ENCODE measurements at places on chromosomes 16 and 17.
A peak's percentile ranks its signal among the peaks of the same experiment; 100 is the strongest.

DNA sequence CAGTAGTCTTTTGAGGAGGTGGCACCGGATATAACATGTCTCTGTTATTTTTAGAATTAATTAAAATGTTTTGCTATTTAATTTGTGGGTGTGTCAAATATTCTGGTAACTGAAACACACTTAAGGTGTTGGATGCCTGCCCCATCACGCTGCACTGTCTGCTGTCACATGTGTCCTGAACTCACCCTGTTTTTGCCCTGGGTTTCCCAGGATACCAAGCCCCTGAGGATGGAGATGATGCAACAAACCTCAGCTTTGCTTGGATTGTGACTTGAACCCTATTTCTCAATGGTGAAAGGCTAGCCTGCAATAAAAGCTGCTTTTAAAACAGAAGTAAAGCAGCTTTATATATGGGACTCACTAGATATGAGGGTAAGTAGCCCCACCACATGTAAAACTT is 11.5 kb upstream of the DUSP14 start:
- DNase-seq, result no peak

- no peak for DNase-seq
Observed at GRCh38 chr17:79147746-79148506, 73.3 kb downstream of the ENGASE start.

DNA sequence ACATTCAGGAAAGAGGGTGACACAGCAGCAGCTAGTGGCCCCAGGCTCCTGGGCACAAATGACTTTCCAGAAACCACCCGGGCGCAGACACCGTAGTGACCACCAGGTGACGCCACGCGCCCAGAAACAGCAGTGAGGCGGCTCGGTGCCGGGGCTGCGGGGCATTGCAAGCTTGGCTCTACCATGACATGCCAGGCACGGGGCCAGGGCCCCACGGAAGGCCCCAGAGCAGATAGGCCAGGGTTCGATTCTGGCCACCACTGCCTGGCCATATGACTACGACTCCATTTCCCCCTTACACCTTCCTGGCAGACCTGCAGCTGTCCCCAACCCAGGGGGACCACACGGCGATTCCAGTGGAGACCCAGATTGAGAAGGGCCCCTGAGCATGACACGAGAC is 6.7 kb downstream of the RHBDF1 start:
- peak; percentile 82 for DNase-seq

DNA sequence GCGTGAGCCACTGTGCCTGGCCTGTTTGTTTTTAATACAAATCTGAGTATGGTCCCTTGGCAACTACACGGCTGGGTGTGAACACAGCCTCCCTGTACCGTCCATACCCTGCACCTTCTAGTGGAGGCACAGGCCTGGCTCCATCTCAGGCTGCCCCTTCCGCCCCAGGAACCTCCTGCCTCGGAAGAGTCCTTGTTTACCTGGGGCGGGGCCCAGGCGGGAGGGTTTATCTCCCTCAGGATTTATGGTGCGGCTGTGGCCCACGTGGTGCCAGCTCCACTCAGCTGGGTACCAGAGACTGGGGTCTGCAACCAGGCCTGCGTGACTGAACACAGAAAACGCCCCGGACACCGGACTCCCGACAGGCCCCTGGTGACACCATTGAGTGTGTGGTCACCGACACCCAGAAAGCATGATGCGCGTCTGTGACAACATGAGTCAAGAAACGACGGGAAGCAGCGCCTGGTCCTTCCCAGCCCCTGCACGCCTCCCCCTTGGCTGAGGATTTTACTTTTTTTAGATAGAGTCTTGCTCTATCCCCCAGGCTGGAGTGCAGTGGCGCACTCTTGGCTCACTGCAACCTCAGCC is 19.0 kb downstream of the UNKL start:
- DNase-seq, result no peak

DNA sequence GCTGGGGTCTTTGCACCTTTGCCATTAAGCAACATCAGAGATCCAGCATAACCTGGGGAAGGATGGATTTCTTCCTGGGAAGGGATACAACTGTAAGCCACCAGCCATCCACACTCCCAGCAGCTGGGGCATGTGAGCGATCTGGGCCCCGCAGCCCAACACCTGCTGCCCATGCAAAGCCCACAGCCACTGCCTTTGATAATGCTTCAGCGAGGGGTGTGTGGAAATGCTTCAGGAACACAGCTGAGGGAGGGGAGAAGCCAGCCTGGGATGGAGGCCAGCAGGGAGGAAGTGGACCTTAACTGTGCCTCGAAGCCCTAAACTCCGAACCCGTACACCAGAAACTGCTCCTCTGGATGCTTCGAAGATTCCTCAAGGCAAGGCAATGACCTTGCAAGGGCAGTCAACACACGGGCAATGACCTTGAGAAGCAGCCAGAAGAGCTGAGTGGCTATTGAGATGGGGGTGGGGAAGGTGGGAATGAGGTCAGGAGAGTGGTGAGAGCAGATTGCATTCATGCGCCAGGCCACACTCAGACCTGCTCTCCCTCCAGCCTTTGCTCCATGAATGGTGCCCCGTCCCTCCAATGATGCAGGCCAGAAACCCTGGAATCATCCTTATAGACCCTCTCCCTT is 49.1 kb downstream of the KATNIP start:
- no peak for DNase-seq

DNA sequence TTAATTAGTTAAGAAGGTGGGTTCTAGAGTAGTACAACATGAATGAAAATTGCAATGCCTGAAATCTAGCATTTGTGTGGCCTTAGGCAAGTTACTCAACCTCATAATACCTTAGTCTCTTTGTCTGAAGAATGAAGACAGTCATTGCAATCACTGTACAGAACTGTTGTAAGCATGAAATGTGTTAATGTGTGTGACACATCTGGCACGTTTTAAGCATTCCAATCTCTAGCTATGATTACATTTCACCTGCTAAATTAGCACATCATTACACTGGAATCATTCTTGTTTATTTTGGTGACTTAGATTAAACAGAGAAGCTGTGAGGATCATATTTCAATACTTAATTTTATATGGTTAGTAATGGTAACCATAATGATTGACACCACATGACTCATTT is 629.7 kb upstream of the KIF2B start:
- no peak for DNase-seq

- DNase-seq, result no peak
Observed at GRCh38 chr17:77316191-77316641, 175.4 kb downstream of the SEC14L1 start.

DNA sequence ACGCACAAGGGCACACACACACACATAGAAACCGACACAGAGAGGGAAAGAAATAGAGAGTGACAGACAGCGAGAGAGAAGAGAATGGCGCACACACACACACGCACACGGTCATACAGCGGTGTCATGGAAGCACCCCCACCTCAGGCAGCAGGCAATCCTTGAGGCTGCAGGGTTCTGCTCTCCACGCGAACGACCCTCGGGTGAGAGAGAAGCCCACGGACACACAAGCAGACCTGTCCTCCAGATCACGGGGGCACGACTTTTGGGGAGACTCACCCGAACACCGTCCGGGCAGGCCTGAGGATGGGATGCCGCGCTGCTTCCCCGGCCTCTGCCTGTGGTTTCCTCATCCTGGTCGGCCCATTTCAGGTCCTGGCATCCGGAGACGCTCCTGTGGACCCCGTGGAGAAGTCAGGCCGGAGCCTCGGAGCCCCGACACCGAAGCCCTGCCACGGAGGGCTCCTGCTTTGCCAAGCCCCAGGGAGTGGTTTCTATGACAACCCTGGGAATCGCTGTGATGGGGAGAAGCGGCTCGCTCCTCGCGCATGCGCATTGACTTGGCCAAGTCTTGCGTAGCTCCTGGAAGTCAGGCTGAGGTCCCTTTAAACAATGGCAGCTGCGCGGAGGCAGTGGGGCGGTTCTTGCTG is 118.2 kb upstream of the KCNJ18 start:
- DNase-seq, result no peak

- DNase-seq, result no peak
Observed at GRCh38 chr16:66309215-66309807, 57.2 kb upstream of the CDH5 start.
